ENCODE measurements at places on chromosomes 2 and 18. TPM values are rescaled to one million over a fixed set of nuclear protein-coding genes. Genes with fewer than 3 reads are reported as not detected.

Gene YIPF4
- 36.1 TPM for total RNA-seq

Gene SIX3
- not detected for total RNA-seq

Gene UPP2
- not detected for total RNA-seq

Gene SLC30A3
- total RNA-seq: not detected

Gene ZSWIM2
- not detected for total RNA-seq

Gene IL36B
- not detected for total RNA-seq

Gene SYT4
- 4.6 TPM for total RNA-seq

Gene ANXA4
- total RNA-seq: 262 TPM

DNA sequence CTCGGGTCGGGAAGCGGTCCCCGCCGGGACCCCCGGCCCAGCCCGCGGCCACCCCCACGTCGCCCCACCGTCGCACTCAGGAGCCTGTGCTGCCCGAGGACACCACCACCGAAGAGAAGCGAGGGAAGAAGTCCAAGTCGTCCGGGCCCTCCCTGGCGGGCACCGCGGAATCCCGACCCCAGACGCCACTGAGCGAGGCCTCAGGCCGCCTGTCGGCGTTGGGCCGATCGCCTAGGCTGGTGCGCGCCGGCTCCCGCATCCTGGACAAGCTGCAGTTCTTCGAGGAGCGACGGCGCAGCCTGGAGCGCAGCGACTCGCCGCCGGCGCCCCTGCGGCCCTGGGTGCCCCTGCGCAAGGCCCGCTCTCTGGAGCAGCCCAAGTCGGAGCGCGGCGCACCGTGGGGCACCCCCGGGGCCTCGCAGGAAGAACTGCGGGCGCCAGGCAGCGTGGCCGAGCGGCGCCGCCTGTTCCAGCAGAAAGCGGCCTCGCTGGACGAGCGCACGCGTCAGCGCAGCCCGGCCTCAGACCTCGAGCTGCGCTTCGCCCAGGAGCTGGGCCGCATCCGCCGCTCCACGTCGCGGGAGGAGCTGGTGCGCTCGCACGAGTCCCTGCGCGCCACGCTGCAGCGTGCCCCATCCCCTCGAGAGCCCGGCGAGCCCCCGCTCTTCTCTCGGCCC lies 13.6 kb downstream of the SPEG start:
- no peaks in the 10 kb centered on the region for H3K4me1 ChIP-seq
- H3K27ac ChIP-seq: no peak overlapping the region
- peaks cover 1% of the 10 kb centered on the region for H3K36me3 ChIP-seq

DNA sequence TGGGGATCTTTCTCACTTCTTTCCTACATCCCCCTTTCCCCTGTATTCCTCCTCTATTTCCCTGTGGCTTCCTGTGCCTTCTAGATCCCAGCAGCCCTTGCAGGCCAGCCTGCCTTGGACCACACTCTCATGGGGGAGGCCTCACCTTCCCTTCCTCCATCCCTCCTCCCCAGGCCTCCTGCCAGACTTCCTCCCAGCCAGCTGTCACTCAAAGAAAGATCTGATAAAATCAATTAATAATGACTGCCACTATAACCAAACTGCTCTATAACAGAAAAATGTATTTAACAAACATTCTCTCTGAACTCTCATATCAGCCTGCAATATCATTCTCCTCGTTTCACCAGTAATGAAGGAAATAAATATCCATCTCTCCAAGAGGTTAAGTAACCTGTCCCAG lies 144.9 kb upstream of the SIX2 start:
- DNase-seq: no peak
- no peak overlapping the region for H3K27ac ChIP-seq

DNA sequence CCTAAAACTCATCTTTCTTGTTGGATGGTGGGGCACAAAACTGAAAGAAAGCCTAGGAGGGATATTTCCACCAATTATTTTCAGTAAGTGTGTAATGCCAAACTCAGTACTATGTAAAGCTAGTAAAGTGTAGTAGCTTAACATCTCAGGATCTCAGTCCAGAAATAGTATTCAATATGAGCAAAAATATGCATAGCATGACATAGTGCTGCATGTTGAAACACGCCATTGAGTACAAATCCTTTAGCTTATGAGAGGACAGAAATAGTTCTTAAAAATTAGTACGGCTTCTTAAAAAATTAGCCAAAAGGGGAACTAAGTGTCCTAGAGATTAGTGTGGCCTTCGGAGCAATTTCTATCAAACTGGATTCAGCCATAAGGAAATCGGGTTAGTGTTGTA lies 21.7 kb upstream of the ATL2 start:
- H3K27me3 ChIP-seq: no peaks in the 10 kb centered on the region
- H3K4me3 ChIP-seq: no peak overlapping the region
- no peaks in the 10 kb centered on the region for H3K36me3 ChIP-seq
- no peak for DNase-seq
- no peaks in the 10 kb centered on the region for H3K4me1 ChIP-seq

DNA sequence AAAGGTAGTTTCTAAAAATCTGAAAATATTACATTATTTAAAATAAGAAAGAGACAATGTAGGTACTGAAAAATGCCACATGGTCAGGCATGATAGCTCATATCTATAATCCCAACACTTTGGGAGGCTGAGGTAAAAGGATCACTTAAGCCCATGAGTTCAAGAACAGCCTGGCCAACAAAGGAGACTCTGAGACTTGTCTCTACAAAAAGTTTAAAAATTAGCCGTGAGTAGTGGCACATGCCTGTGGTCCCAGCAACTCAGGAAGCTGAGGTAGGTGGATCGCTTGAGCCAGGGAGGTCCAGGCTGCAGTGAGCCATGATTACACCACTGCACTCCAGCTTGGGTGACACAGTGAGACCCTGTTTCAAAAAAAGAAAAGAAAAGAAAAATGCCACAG lies 21.8 kb downstream of the ATAD2B start:
- H3K27me3 ChIP-seq: no peaks in the 10 kb centered on the region
- H3K36me3 ChIP-seq: peaks cover 1% of the 10 kb centered on the region
- peaks cover 6% of the 10 kb centered on the region for H3K4me1 ChIP-seq
- DNase-seq: no peak
- H3K4me3 ChIP-seq: no peak overlapping the region
- peak overlapping the region; percentile 58 for H3K27ac ChIP-seq

DNA sequence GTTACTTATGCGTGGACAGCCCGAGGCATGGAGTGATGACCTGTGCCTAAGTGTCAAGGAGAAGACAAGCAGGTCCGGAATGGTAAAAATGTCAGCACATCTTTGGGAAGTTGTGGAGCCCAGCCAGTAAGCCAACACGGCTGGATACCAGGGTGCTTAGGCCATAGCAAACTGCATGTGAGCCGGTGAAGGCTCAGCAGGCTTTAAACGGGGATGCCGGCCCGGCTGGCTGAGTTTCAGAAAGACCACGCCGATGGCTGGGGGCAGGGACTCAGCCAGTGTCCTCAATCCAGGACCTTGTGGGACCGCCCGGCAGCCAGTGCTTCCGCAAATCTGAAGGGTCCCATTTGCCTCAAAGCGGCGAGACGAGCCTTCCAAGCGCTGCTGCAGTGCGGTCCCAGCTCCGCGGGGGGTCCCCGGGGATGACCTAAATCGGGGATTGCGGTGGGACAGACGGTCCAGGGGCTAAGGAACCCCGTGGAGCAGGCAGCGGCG lies 946 bp upstream of the AGAP1 start:
- H3K27ac ChIP-seq: peak overlapping the region; percentile 87
- no peak for DNase-seq
- H3K27me3 ChIP-seq: peaks cover 13% of the 10 kb centered on the region
- H3K4me3 ChIP-seq: peak overlapping the region; percentile 85
- peaks cover 19% of the 10 kb centered on the region for H3K4me1 ChIP-seq

DNA sequence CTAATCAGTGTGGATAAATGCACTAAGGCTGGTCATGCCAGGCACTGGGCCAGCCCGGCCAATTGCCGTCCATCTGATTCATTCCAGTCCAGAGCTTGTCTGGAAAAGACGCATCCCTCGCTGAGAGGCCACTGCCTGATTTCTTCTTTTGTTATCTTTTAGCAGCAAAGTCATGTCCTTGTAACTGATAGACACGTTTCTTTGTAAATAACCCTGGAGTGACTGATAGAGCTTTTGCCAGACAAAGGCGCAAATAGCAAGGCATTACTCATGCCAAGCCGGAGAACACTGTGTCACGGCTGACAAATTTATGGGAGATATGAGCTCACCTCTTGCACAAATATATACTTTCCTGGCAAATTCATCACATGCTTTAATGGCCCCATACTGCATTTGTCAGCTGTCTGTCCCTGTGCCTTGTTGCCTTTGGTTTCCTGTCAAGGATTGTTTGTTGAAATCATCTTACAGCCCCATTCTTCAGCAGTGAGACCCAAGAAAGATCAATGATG lies 164.4 kb downstream of the ETAA1 start:
- H3K27ac ChIP-seq: peak overlapping the region; percentile 91
- no peaks in the 10 kb centered on the region for H3K27me3 ChIP-seq
- peaks cover 10% of the 10 kb centered on the region for H3K36me3 ChIP-seq
- DNase-seq: no peak
- peak overlapping the region; percentile 6 for H3K4me3 ChIP-seq
- peaks cover 32% of the 10 kb centered on the region for H3K4me1 ChIP-seq

All from progenitor cell of endocrine pancreas (in vitro differentiated cells).